ENCODE measurements at places on chromosomes 2 and 18.

- no peak for DNase-seq
Measured at GRCh38 chr2:234330902-234331301, 166.0 kb downstream of the ARL4C start.

GRCh38 chr2:222819722-222820333, 41.0 kb upstream of the ACSL3 start:
- no peak for DNase-seq

DNA sequence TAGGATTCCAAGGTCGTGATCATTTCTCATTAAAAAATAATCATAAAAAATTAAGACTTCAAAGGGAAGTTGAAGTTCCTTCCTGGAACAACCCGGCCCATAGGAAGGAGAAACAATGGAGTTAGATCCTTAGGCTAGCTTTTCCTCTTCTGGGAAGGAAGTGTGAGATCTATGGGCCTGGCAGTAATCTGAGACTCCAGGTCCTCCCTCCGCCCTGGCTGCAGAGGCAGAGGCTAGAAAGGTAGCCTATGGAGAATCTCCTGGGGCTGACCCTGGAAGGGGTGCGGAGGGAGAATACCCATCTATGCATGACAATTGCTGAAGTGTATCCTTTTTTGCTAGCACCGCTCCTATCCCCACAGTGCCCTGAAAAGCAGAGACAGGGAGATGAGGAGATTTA, 37.9 kb downstream of the TRIB2 start:
- no peak for DNase-seq

- no peak for DNase-seq
Measured at GRCh38 chr18:26978812-26979341, 113.4 kb upstream of the AQP4 start.

DNA sequence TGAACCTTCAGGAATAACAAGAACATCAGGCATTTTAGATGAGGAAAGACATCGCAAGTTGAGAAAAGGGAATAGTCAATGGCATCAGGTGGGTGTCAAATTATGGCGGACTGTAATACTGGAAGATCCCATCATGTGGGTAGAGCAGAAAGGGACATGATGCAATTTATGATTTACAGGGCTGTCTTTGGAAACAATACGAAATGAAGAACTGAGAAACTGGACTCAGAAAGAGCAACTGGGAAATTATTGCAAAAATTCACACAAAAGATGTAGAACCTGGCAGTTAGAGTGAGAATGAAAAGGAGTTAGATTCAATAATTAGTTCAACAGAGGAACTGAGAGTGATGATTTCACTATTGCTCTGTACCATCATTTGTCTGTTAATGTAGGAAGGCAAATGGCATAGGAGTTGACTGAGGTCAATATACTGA, 1635.0 kb upstream of the ACVR2A start:
- DNase-seq, result no peak

DNA sequence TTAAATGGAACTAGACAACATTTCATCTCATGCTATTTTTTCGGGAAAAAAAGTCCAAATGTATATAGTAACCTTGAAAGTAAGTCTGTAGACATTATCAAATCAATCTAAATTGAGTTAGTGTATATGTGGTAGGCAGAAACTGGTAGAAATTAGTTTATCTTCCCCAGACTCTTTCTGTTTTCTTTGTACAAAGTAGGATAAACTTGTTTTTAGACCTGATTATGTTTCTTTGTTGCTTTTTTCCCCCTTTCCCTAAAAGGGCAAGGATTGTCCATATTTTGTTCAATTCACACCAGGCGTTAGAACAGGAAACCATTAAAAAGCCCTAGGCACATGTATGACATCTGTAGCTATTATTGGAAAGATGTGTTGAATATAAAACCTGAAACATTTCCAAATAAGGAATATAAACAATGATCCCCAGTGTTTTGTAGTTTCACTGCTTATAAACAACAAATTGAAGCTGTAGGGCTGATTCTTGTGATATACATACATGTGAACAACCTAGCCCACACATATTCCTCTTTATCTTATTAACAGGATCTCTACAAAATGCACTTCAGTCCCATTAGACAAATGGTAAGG, 528.3 kb downstream of the PARD3B start:
- no peak for DNase-seq

GRCh38 chr2:9092383-9093282, 89.1 kb upstream of the MBOAT2 start:
- no peak for DNase-seq

GRCh38 chr2:200012401-200012800, 57.0 kb downstream of the MAIP1 start:
- no peak for DNase-seq

GRCh38 chr18:79575891-79576685, 103.5 kb upstream of the CTDP1 start:
- no peak for DNase-seq

GRCh38 chr2:146239392-146240135, 1605.3 kb upstream of the ACVR2A start:
- no peak for DNase-seq

GRCh38 chr2:207394812-207395534, 134.8 kb upstream of the CREB1 start:
- peak; percentile 67 for DNase-seq

- DNase-seq, result no peak
Measured at GRCh38 chr2:128513116-128513960, 194.7 kb upstream of the HS6ST1 start.

- no peak for DNase-seq
Measured at GRCh38 chr2:180463608-180464007, 456.5 kb upstream of the CWC22 start.

- no peak for DNase-seq
Measured at GRCh38 chr2:119198240-119198840, 25.3 kb upstream of the STEAP3 start.

- DNase-seq, result no peak
Measured at GRCh38 chr2:47908682-47909081, 2.4 kb upstream of the FBXO11 start.

- DNase-seq, result no peak
Measured at GRCh38 chr2:154125891-154126290, 254.2 kb downstream of the GALNT13 start.

GRCh38 chr2:85605406-85606115, 3.1 kb upstream of the TMEM150A start:
- no peak for DNase-seq

DNA sequence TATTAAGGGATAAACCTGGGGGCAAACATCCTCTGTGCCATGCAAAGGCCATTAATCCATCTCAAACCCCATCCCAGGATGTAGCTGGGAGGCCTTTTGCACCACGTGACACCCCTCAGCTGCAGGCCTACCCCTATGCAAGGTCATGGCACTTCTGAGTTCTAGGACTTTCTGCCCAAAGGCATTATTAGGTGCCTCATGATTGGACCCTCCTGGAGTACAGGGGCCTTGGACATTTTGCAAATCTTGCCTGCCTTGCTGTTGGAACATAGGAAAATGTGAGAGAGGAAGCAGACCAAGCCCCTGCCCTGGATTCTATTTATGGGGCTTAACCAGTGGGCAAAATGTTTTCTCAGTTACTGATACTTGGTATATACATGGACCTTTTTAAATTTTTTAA, 44.2 kb upstream of the NFU1 start:
- DNase-seq, result no peak

GRCh38 chr18:3060667-3061580, 48.0 kb upstream of the LPIN2 start:
- peak; percentile 29 for DNase-seq

GRCh38 chr2:119657466-119658145, 21.4 kb upstream of the TMEM177 start:
- no peak for DNase-seq

DNA sequence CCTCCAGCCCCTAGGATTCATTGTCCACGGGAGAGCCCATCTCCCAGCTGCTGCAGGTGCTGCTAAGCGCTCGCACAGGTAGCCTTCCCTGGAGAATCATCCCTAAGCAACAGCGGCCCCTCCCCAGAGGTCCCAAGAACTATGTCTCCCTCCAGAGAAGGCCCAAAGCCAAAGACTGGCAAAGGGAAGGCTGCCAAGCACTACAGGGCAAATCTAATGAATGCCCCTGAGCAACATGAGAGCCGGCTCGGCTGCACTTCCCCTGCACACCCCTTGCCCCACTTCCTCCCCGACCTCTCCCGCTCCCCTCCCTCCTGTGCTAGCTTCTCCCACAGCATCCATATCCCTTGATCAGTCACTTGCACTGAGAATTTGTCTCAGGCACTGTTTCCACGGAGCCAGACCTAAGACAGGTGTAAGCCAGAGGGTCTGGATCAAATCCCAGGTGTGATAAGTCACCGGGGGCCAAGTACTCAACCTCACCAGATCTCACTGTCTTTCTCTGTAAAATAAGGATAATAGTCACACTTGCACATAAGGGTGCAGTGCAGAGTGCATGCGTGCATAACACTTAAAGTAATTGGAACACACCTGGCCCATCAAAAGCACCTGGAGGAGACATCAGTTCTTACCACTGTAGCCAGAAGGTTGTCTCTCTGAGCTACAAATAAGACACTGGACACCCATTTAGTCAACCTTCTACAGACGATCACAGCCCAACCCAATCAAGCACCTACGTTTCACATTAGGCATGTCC, 20.1 kb upstream of the COL6A3 start:
- DNase-seq, result no peak

DNA sequence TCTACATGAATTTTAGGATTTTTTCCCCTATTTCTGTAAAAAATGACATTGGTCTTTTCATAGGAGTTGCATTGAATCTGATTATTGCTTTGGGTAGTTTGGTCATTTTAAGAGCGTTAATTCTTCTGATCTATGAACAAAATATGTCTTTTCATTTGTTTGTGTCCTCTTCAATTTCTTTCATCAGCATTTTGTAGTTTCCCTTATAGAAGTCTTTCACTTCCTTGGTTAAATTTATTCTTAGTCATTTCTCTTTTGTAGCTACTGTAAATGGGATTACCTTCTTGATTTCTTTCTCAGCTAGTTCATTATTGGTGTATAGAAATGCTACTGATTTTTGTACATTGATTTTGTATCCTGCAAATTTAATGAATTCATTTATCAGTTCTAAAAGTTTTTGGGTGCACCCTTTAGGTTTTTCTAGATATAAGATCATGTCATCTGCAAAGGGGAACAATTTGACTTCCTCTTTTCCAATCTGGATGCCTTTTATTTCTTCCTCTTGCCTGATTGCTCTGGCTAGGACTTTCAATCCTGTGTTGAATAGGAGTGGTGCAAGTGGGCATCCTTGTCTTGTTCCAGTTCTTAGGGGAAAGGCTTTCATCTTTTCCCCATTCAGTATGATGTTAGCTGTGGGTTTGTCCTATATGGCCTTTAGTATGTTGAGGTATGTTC, 36.6 kb upstream of the AAK1 start:
- no peak for DNase-seq

- DNase-seq, result no peak
Measured at GRCh38 chr2:37405781-37406180, 61.4 kb downstream of the QPCT start.

Measured in activated T-cell treated with anti-CD3 and anti-CD28 coated beads for 48 hours (primary cell).